PC-9 (cell line): ENCODE measurements at places on chromosomes 6 and 20. TPM values are rescaled to one million over a fixed set of nuclear protein-coding genes. Genes with fewer than 3 reads are reported as not detected.
A peak's percentile ranks its signal among the peaks of the same experiment; 100 is the strongest.

DNA sequence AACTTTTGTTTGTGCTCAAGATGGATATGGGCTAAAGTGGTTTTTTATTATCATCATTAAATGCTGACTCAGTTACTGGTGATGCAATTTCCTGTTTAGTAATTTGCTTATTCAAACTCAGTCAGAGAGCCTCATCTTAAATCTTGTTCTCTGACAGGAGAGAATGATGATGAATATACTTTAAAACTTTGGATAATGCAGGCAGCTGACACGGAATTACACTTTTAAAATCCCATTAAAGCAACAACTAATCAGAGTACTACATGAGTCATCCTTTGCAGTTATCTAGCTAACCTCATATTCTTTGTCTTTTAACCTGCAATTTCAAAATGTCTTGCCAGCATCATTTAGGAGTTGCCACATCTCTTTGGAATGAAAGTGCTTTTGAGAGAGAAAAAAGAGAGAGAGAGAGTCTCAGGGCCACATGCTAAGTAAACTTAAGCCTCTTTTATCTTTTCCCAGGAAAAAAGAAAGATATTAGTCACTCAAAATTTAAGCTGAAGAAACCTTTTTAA is 9.2 kb upstream of the C6orf141 start:
- DNase-seq: no peak
- H3K4me3 ChIP-seq: no peak overlapping the region
- no peaks in the 10 kb centered on the region for H3K27me3 ChIP-seq
- no peaks in the 10 kb centered on the region for H3K36me3 ChIP-seq
- peak overlapping the region; percentile 80 for H3K27ac ChIP-seq

The TGM2 gene
- total RNA-seq: 286 and 333 TPM in 2 replicates

DNA sequence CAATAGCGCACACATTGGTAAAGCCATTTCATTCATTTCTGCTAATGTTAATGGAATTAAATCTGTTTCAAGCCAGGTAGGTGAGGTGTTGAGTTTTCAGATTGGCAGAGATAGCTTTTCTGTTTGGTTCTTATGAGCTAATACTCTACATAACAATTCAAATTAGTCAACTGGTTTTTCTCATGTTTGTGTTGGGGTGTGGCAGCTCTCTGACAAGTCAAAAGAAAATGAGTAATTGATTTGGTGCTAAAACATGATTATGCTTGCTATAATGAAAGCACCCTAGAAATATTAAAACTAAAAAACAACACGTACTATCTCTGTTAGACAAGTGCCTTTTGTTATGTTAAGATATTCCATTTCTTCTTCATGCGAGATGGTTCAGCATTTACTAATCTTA is 13.6 kb downstream of the PPP1R14C start:
- no peaks in the 10 kb centered on the region for H3K36me3 ChIP-seq
- no peak for DNase-seq
- no peaks in the 10 kb centered on the region; the same call in 1 of the 2 replicates for H3K4me1 ChIP-seq
- no peak overlapping the region for H3K4me3 ChIP-seq
- no peak overlapping the region for H3K27ac ChIP-seq

GRCh38 chr6:37310966-37311365 is 42.8 kb upstream of the RNF8 start:
- no peak overlapping the region for H3K27ac ChIP-seq
- no peaks in the 10 kb centered on the region; the same call in 1 of the 2 replicates for H3K36me3 ChIP-seq
- no peak overlapping the region for H3K4me3 ChIP-seq
